Progenitor cell of endocrine pancreas (in vitro differentiated cells): ENCODE measurements at places on chromosomes 12 and 14.

DNA sequence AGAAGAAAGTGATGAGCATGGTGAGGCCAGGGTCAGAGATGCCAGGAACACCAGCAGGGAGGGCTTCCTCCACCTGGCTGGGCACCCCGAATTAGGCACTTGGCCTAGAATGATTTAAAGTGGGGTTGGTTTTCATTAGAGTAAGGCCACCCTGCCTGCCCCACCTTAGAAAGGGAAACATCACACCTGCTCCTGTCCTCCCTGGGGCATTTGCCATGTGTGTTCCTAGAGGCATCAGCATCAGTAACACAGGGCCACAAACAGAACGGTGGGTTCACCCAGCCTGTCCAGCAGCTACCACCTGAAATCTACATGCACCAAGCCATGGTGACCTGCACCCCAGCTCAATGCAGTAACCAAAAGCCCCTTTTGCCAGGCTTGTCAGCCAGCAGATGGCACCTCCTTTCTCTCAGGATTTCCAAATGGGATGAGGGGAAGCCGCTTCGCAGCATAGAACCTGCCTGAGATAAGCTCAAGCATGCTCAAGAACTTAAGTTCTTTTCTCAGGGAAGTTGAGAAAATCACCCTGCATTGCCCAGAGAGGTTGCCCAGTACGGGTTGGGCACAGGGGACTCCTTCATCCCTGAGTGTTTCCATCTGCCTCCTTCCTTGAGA, 338.8 kb downstream of the DPF3 start:
- H3K4me1 ChIP-seq: no peaks in the 10 kb centered on the region
- no peaks in the 10 kb centered on the region for H3K36me3 ChIP-seq
- no peak overlapping the region for H3K4me3 ChIP-seq
- DNase-seq: no peak
- H3K27ac ChIP-seq: no peak overlapping the region
- peaks cover 44% of the 10 kb centered on the region for H3K27me3 ChIP-seq

DNA sequence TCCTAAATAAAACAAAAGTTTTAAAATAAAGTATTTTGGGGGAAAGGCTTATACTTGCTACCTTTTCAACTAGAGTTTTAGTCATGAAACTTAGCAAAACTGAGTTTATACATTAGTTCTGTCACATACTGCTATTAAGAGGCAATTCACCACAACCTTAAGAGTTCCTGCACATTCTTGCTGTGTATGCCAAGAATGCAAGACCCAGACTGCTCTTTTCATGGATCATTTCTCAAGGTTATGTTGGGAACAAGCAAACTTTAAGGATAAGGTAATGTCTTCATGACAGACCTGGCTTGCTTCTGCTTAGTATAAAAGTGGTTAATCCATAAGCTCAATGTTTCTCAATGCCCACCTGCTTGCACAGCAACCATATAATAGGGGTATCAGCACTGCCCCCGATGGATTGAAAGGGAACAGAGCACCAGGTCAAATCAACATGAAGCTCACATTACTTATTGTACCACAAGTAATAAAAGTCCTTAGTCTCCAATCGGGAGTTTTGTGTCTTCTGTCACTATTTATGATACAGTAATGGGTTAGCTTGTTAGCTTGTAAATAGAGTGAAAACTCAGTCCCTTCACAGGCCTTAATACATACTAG, 67.6 kb downstream of the KIF21A start:
- H3K4me1 ChIP-seq: peaks cover 8% of the 10 kb centered on the region
- peaks cover 1% of the 10 kb centered on the region for H3K36me3 ChIP-seq
- no peak for DNase-seq
- H3K27me3 ChIP-seq: no peaks in the 10 kb centered on the region
- H3K27ac ChIP-seq: no peak overlapping the region
- H3K4me3 ChIP-seq: no peak overlapping the region

DNA sequence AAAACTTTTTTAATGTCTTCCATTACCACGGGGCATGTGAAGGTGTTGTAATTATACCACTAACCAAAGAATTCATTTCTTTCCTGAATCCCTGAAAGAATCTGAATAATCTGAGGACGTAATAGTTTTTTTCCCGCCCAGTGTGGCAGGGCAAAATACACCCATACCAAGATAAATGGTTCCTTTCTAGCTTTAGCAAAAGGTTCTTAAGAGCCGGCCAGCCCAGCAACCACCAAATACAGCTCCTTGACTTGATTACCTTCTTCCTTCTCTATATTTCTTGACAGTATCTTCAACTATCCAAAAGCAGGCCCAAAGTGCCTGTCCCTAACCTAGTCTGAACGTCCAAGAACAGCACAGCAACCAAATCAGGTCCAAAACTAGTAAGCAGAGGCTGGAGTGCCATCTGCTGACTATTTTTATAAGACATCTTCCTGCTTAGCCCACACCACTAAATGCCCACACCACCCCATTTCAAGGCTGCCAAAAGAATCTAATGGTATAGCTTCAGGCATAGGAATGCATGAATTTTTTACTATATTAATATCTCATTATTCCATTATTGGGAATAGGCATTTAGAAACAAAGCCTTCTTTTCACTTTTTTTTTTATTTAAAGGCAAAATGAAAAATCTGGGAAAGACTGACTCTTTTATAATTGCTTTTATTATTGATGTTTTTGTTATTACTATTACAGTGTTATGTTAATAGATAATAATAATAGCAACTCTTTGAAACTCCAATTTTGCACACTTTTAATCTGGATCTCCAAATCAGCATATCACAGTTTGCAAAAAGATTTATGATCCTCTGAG, 524.4 kb downstream of the MED13L start:
- no peaks in the 10 kb centered on the region for H3K36me3 ChIP-seq
- no peak overlapping the region for H3K4me3 ChIP-seq
- no peak for DNase-seq
- H3K27ac ChIP-seq: no peak overlapping the region
- peaks cover 16% of the 10 kb centered on the region for H3K4me1 ChIP-seq

DNA sequence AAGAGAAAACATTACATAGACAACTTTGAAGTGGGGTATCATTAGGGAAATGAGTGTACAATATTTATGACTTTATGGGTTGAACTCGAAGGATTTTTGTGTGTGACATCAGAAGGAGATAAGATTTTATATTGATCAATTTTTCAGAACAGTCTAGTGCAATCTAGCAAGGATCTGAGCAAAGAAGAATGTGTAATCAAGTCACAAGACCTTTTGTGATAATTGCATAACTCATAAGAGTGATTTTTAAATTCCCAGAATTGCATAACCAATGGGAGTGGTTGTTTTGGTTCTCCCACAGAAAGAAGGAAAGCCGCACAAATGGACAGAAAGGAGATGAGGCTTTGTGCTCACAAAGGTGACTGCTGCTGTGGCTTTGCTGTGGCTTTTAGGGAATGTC, 441.8 kb upstream of the FLRT2 start:
- DNase-seq: no peak
- no peak overlapping the region for H3K27ac ChIP-seq
- H3K4me1 ChIP-seq: peaks cover 3% of the 10 kb centered on the region
- H3K4me3 ChIP-seq: no peak overlapping the region

- peak overlapping the region; percentile 60 for H3K4me3 ChIP-seq
- H3K27me3 ChIP-seq: no peaks in the 10 kb centered on the region
- peaks cover 33% of the 10 kb centered on the region for H3K4me1 ChIP-seq
- no peaks in the 10 kb centered on the region for H3K36me3 ChIP-seq
Measured at GRCh38 chr12:92034858-92035401, 110.7 kb downstream of the BTG1 start.

DNA sequence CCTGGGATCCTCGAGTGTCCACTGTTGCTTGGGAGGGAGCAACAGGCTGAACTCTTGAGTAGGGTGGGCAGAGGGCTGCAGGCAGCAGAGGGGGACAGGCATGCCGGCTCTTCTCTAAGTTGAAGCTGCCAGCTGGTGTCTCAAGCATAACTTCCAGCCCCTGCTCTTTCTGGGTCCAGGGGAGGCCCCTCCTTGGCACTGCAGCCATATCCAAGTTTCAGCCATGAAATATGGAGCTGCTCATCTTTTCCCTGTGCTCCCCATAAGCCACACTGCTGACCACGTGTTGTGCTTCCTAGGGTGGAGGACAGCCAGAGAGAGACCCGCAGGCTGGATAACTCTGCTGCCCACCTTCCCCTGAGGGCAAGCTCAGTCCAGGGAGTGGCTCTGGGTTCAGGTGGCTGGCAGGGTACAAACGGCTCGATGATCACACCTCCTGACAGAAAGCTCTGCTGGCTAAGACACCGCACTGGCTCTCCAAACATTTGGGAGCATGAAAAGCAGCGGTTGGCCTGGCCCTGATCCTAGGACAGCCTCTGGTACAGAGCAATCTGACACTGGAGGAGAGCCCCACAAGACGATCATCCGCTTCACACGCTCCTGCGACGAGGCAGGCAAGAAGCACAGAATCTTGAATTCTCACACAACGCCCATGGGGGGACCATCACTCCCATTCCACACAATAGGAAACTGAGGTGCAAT, 79.6 kb downstream of the PITPNM2 start:
- H3K4me1 ChIP-seq: peaks cover 6% of the 10 kb centered on the region
- no peak overlapping the region for H3K27ac ChIP-seq
- no peak overlapping the region for H3K4me3 ChIP-seq
- H3K27me3 ChIP-seq: peaks cover 32% of the 10 kb centered on the region
- DNase-seq: no peak

GRCh38 chr12:47753021-47754001, 5.4 kb downstream of the RAPGEF3 start:
- H3K27ac ChIP-seq: peak overlapping the region; percentile 83
- H3K36me3 ChIP-seq: no peaks in the 10 kb centered on the region
- H3K4me3 ChIP-seq: no peak overlapping the region
- H3K27me3 ChIP-seq: peaks cover 26% of the 10 kb centered on the region
- H3K4me1 ChIP-seq: peaks cover 9% of the 10 kb centered on the region
- DNase-seq: no peak

DNA sequence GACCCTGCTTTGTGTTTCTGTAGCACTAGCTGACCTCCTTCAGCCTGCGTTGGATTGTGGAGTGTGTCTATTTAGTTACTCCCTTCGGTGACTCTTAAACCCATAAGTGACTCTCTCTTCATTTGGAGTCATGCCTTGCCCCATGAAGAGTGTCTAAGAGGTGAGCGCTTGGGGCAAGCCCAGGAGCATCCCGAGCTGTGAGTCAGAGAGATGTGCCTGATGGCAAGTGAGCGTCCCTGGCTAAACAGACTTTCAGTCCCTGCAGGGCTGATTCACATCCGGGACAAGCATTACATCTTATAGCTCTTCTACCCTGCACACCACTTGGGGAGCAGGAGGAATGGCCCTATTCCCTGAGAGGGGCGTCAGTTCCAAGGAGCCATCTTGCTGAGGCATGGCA, 24.3 kb upstream of the ATF1 start:
- H3K27me3 ChIP-seq: no peaks in the 10 kb centered on the region
- no peak overlapping the region for H3K27ac ChIP-seq
- H3K4me1 ChIP-seq: no peaks in the 10 kb centered on the region
- H3K36me3 ChIP-seq: peaks cover 37% of the 10 kb centered on the region

- no peak overlapping the region for H3K27ac ChIP-seq
- no peak for DNase-seq
- no peaks in the 10 kb centered on the region for H3K27me3 ChIP-seq
Measured at GRCh38 chr12:93203361-93203760, 174.4 kb upstream of the NUDT4 start.

DNA sequence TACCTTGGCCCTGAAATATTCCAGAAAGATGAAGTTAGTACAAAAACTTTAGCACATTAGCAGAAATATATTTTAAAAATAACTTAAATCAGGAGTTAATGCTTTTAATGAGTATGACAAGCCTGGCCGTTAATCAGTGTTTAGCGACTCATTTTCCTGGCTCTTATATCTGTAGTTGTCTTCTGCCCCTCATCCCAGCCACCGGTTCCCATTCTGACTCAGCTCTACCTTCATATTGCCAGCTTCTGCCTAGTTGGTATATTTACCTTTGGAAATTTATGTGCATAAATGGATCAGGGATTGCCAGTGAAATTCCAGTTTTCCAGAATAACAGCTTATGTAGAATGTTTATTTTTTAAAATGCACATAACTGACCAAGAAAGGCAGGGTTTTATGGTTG, 79.9 kb downstream of the ERGIC2 start:
- H3K27ac ChIP-seq: no peak overlapping the region
- no peaks in the 10 kb centered on the region for H3K36me3 ChIP-seq
- no peak for DNase-seq

DNA sequence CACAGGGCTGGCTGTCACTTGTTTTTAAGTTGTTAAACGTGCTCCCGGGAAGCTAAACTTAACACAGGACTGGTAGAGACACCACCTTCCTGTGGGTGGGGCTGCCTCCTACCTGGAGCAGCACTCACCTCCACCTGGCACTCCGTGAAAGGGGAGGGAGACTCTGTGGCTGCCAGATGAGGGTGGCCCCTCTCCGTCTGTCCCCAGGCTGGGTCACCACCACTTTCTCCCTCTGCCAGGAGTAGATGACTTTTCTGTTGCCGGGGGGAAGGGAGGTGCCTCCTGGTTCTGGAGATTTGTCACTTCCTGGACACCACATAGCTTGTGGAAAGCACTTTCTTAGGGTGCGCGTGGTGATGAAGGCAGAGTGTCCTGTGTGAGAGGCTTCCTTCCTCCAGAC, 81.3 kb downstream of the WDR20 start:
- H3K4me1 ChIP-seq: no peaks in the 10 kb centered on the region
- H3K27me3 ChIP-seq: no peaks in the 10 kb centered on the region
- H3K36me3 ChIP-seq: peaks cover 10% of the 10 kb centered on the region

DNA sequence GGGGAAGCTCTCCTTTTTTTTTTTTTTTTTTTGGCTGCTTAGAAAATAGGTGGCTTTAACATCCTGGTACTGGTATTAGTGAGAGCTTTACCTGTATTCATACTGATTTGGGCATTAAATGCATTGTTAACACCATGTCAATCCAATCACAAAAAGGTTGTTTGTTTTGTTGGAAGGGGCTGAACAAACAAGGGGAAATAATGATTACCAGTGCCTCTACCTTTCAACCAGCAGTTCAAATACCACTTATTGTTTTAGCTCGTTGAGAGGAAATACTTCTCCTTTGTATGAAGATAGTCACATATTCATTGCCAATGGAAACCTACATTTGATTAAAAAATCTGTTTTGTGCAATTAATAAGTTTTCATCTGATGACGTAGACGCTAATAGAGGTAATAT, 72.9 kb downstream of the MIPOL1 start:
- no peaks in the 10 kb centered on the region for H3K27me3 ChIP-seq
- peaks cover 9% of the 10 kb centered on the region for H3K36me3 ChIP-seq
- H3K4me3 ChIP-seq: no peak overlapping the region
- peaks cover 15% of the 10 kb centered on the region for H3K4me1 ChIP-seq

DNA sequence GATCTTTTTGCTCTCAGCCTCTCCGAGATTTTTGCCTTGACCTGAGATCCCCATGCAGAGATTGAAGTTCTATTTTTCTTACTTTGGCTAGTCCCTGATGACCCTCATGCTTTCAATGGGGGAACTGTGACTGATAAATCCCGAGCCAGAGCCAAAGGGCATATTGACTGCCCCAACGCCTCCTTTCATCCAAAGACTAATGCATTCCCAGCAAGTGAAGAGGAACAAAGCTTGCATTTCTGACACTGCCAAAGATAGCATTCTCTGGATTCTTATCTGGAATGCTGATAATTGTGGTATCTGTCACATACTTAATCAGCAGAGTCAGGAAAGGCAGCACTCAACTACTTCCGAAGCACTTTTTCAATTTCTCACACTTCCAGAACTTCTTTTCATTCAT, 152.3 kb upstream of the EGLN3 start:
- no peaks in the 10 kb centered on the region for H3K36me3 ChIP-seq
- H3K4me3 ChIP-seq: no peak overlapping the region
- H3K27ac ChIP-seq: no peak overlapping the region
